ENCODE measurements at places on chromosomes 1 and 21.

- no peak for DNase-seq
Measured at GRCh38 chr1:167524651-167525050, 6.3 kb upstream of the CD247 start.

DNA sequence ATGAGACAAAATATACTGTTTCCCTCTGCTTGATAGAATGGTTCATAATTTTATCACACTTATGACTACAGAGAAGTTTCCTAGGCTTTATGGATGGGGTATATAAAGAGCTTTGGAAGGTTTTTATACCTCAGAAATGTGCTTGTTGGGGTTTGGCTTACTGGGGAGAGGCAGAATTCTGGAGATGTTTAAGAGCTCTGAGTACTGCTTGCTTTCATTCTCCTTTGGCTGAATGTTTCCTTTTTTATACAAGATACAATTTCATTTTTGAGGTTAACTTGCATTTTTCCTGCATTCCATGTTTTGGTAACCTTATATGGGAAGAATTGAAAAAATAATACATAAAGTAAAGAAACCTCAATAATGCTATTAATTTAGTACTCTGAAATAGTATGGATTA, 157.7 kb upstream of the COL11A1 start:
- no peak for DNase-seq

- DNase-seq = peak; percentile 26
Measured at GRCh38 chr1:66532798-66533783, 862 bp upstream of the SGIP1 start.

DNA sequence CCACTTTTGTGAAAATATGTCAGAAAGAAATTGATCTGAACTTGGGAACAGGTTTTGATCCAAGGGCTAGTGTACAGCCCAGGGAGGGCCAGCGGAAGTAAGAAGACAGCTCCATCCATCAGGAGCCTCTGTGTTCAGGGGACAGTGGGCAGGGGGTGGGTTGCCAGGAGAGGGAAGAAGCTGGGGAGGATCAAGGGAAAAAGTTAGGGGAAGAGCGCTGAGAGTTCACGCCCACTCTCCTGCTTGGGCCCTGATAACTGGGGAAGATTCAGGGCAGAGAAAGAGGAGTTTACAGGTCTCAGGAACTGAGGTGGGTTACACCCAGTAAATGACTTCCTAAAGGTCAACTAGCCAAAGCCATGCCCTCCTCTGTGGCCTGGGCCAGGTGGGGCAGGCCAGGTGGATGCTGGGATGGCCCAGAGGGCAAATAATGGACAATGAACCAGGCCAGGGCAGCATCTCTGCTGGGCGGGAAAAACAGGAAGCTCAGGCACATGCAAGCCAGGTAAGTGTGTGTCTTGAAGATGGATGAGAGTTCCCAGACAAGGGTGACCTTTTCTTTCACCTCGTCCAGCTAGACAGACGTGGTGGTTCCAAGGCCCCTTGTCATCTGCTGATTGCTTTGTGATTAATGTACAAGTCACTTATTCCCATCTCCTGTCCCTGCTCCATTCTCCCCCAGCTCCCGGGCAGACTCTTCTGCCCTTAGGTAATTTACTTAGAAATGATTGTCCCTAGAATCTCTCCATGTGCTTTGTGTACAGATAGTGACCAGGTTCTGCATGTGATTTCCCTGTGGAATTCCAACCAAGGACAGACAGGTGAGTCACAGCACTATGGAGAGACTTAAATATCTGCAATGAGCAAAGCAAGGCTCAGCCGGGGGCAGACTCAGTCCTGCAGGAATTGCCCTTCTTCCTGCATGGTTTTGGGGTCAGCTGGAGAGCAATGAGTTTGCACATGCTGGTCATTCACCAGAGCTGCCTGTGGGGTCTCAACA, 57.0 kb downstream of the MDM4 start:
- DNase-seq = no peak

Data from T-cell (primary cell).